RWPE2 (cell line): ENCODE measurements at places on chromosomes 3 and 15.

- no peak overlapping the region for H3K27ac ChIP-seq
- no peaks in the 10 kb centered on the region for H3K27me3 ChIP-seq
- DNase-seq, result no peak
Observed at GRCh38 chr15:86555098-86555497, 475.4 kb downstream of the AGBL1 start.

DNA sequence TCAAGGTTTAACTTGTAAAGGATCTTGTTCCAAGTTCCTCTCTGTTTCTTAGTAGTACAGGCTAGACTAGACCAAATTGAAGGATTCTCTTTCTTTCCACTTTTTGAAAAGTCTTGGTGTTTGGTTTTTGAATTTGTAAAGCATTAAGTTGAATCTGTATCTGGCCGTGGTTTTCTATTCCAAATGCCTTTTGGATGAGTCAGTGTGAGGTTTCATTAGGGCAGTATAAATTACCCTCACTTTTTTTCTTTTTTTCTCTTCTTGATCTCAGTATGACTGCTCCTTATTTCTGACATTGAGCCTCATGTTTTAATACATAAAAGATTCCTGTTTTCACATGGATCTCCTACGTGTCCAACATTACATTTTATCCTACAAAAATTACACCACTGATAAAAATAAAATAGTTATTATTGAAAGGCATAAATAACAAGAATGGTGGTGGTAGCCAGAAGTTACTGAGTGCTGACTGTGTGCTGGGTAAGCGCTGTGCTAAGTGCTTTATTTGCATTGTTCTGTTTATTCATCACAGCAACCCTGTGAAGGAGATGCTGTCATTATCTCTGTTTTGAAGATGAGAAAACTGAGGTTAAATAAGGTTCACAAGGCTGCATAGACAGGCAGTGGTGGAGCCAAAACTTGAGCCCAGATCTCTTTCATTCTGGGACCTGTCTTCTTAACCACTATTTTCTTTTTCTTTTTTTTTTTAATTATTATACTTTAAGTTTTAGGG lies 48.3 kb downstream of the MITF start:
- DNase-seq, result no peak
- peak overlapping the region; percentile 56 for H3K27ac ChIP-seq
- H3K4me1 ChIP-seq, result peaks cover 10% of the 10 kb centered on the region
- no peaks in the 10 kb centered on the region for H3K27me3 ChIP-seq
- no peak overlapping the region for H3K4me3 ChIP-seq

DNA sequence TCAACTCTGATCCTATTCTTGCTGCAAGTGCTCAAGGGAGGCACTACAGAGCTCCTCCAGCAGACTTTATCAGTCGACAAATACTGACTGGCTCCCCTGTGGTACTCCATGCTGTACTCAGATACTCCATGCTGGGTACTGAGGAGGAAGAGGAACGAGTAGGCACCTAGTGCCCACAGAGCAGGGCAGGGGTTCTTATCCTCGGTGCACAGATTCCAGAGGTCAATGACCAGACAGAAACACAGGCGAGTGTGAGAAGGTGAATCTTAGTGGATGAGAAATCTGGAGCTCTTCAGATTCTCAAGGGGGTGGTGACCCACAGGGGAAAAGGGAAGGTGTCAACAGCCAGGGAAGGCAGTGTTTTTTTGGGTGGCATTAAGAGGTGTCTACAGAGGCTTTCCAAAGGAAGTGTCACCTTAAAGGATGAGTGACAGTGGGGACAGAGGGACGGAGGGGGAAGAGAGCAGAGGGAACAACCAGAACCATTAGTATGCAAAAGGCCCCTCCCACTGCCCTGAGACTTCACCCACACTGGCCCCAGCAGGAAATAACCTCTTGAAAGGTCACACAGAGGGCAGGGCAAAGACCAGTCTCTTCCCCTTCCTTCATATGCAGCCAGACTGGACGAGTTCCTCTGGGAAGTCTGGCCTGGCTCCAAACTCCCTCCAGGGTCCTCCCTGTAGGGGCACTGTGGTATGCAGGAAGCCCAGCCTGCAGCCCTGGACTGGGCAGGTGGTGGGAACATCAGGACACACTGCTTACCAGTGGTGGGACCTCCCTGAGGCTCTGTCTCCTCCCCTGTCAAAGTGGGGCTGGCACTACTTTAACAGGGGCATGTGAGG lies 27.5 kb downstream of the CCDC12 start:
- no peaks in the 10 kb centered on the region for H3K27me3 ChIP-seq
- H3K4me1 ChIP-seq, result peaks cover 32% of the 10 kb centered on the region
- peaks cover 18% of the 10 kb centered on the region for H3K36me3 ChIP-seq

DNA sequence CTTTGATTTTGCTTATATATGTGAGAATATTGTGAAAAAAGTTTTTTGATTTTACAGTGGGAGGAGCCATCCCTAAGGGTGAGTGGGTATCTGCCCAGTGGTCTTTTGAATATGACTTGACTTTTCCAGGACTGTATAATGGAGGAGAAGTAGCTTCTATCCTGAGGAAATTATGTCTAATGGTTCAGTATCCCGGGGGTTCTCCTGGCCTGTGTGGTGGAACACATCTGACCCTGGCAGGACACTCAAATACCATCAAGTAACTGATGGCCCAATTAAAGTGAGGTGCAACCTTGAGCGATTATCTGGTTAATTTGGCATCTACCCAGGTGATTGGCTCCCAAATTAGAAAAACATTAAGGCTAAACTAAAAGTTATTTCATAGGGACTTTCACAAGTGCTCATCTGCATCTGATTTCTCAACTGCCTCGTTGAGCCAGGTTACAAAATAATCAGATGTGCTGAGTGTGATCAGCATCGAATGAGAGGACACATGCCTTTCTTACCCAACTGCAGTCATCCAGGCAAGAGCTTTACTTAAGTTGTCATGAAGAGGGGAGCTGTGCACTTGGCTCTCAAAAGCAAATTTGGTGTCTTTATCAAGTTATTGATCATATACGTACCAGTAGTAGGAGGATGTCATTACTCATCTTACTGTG lies 201.4 kb downstream of the IL5RA start:
- no peak for DNase-seq
- no peaks in the 10 kb centered on the region for H3K36me3 ChIP-seq
- H3K4me3 ChIP-seq, result no peak overlapping the region
- no peaks in the 10 kb centered on the region for H3K27me3 ChIP-seq
- H3K27ac ChIP-seq, result no peak overlapping the region

GRCh38 chr15:100926258-100926657 lies 7.1 kb downstream of the LRRK1 start:
- peaks cover 15% of the 10 kb centered on the region for H3K4me1 ChIP-seq
- H3K27ac ChIP-seq, result no peak overlapping the region
- no peak overlapping the region for H3K4me3 ChIP-seq
- H3K36me3 ChIP-seq, result peaks cover 24% of the 10 kb centered on the region

DNA sequence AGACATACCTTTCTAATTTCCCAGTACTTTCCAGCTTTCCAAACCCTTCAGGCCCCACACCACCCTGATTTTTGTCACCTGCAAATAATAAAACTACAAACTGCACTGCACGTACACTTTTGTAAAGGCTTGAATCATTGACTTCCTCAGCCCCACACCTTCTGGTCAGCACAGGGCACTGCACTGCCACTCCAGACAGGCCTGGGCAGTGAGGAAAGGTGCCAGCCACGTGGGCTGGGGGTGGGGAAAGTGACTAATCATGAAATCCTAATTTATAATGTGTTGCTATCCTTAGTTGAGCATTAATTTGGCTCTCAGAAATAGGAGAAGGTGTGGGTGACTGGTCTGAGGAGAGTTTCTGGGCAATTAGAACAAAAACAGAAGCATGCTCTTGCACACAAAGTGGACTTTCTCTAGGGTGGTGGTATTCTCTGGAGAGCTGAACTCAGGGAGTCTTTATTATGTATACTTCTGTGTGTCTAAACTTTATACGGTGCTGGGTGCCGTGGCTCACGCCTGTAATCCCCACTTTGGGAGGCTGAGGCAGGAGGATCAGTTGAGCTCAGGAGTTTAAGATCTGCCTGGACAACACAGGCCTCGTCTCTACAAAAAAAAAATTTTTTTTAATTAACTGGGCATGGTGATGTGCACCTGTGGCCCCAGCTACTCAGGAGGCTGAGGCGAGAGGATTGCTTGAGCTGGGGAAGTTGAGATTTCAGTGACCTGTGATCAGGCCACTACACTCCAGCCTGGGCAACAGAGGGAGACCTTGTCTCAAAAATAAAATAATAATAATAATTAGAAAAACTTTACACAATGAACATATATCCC lies 58.2 kb upstream of the FLNB start:
- peaks cover 27% of the 10 kb centered on the region for H3K4me1 ChIP-seq
- no peak overlapping the region for H3K4me3 ChIP-seq
- H3K27me3 ChIP-seq, result no peaks in the 10 kb centered on the region
- H3K36me3 ChIP-seq, result no peaks in the 10 kb centered on the region
- DNase-seq, result no peak

GRCh38 chr15:77179541-77179998 lies 108.7 kb upstream of the TSPAN3 start:
- H3K36me3 ChIP-seq, result no peaks in the 10 kb centered on the region; the same call in 1 of the 2 replicates
- no peaks in the 10 kb centered on the region for H3K4me1 ChIP-seq
- no peaks in the 10 kb centered on the region for H3K27me3 ChIP-seq
- H3K4me3 ChIP-seq, result no peak overlapping the region

DNA sequence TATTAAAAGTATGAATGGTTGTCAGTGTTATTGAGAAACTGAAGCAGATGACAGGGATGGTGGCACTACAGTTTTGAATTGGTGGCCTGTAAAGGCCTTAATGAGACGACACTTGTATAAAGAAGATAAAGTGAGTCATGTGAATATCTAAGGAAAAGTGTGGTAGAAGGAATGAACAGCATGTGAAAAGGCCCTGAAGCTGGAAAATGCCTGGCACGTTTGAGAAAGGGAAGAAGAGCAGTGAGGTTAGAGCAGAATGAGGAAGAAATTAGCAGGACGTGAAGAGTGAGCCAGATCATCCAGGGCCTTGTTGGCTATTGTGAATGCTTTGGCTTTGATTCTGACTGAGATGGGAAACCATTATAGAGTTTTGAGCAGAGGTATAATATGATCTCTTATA lies 387.6 kb upstream of the DPH6 start:
- no peaks in the 10 kb centered on the region for H3K4me1 ChIP-seq
- DNase-seq, result no peak
- H3K4me3 ChIP-seq, result no peak overlapping the region
- H3K36me3 ChIP-seq, result no peaks in the 10 kb centered on the region
- no peaks in the 10 kb centered on the region for H3K27me3 ChIP-seq

GRCh38 chr3:121629601-121630000 lies 31.1 kb downstream of the HCLS1 start:
- H3K36me3 ChIP-seq, result no peaks in the 10 kb centered on the region
- no peak overlapping the region for H3K4me3 ChIP-seq
- no peaks in the 10 kb centered on the region for H3K27me3 ChIP-seq
- H3K4me1 ChIP-seq, result no peaks in the 10 kb centered on the region
- no peak for DNase-seq
- H3K27ac ChIP-seq, result no peak overlapping the region

DNA sequence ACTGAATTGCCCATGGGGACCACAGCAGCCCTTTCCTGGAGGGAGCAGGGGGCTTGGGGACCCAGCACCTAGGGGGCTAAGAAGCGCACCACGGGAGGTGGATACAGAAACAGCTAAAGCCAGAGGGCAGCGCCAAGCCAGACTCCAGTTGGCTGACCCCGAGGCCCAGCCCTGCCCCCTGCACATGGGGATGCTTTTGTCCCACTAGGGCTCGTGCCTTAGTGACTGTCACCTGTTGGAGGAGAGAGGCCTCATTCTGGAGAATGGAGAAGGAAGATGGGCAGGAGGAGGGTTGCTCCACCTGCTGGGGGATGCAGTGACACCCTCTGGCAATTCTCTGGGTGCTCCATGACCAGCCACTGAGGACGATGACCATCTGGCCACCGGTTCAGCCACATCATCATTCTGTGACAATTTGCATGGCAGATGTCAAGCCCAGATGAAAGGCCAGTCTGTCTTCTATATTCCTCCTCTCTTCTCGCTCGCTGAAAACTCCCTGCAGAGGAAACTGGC lies 167.8 kb upstream of the TLE3 start:
- DNase-seq, result no peak
- H3K36me3 ChIP-seq, result no peaks in the 10 kb centered on the region
- peaks cover 29% of the 10 kb centered on the region for H3K4me1 ChIP-seq
- no peak overlapping the region for H3K27ac ChIP-seq

GRCh38 chr3:17091910-17092582 lies 207.3 kb downstream of the PLCL2 start:
- no peaks in the 10 kb centered on the region for H3K27me3 ChIP-seq
- H3K36me3 ChIP-seq, result no peaks in the 10 kb centered on the region
- no peak overlapping the region for H3K4me3 ChIP-seq
- H3K4me1 ChIP-seq, result no peaks in the 10 kb centered on the region

- H3K4me1 ChIP-seq, result peaks cover 2% of the 10 kb centered on the region
- no peaks in the 10 kb centered on the region for H3K36me3 ChIP-seq
- no peak for DNase-seq
- no peaks in the 10 kb centered on the region for H3K27me3 ChIP-seq
- no peak overlapping the region for H3K4me3 ChIP-seq
Observed at GRCh38 chr3:184466413-184466960, 86.6 kb downstream of the CHRD start.

- no peaks in the 10 kb centered on the region for H3K27me3 ChIP-seq
- H3K4me3 ChIP-seq, result no peak overlapping the region
- H3K36me3 ChIP-seq, result no peaks in the 10 kb centered on the region
- H3K27ac ChIP-seq, result no peak overlapping the region
Observed at GRCh38 chr3:128412180-128413002, 54.3 kb downstream of the DNAJB8 start.

DNA sequence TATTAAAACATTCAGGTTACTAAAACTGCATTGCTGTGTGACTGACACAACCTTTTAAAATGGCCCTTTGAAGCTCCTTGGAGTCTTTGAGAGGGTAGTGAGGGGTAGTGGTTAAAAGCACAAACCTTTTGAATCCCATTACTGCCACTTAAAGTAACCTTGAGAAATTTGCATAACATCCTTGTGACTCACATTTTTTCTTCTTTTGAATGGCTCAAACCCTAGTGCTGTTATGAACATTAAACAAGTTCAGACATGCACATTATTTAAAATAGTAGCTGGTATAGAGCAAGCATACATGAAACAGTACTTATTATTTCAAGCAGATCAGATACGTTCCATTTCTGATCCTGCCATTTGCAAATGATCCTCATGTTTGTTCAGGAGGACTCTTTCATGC lies 3.7 kb upstream of the CLDN1 start:
- no peak overlapping the region for H3K4me3 ChIP-seq
- H3K27me3 ChIP-seq, result no peaks in the 10 kb centered on the region

- no peaks in the 10 kb centered on the region for H3K36me3 ChIP-seq
- H3K27ac ChIP-seq, result no peak overlapping the region
- DNase-seq, result no peak
Observed at GRCh38 chr3:111373861-111374260, 168.1 kb upstream of the CD96 start.

DNA sequence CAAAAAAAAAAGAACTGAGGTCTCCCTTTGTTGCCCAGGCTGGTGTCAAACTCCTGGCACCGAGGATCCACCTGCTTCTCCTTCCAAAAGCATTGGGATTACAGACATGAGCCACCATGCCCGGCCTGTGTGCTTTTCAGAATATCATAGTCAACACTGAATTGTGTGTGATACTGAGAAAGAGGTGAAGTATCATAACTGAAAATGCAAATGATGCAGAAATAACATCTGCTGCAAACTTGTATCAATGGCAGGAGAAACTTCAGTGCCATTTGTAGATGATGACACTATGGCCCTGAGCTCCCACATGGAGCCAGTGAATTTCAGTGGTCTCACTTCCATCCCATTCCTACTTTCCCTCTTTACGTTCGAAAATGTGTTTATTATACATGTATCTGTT lies 21.9 kb downstream of the IL12A start:
- no peaks in the 10 kb centered on the region for H3K4me1 ChIP-seq
- no peak for DNase-seq
